ENCODE measurements at places on chromosomes 4 and X.

- peak; percentile 91 for DNase-seq
Measured at GRCh38 chr4:152635851-152636250, 43.9 kb downstream of the TMEM154 start.

- peak; percentile 9 for DNase-seq
Measured at GRCh38 chrX:1727531-1728027, 112.7 kb downstream of the ASMT start.

DNA sequence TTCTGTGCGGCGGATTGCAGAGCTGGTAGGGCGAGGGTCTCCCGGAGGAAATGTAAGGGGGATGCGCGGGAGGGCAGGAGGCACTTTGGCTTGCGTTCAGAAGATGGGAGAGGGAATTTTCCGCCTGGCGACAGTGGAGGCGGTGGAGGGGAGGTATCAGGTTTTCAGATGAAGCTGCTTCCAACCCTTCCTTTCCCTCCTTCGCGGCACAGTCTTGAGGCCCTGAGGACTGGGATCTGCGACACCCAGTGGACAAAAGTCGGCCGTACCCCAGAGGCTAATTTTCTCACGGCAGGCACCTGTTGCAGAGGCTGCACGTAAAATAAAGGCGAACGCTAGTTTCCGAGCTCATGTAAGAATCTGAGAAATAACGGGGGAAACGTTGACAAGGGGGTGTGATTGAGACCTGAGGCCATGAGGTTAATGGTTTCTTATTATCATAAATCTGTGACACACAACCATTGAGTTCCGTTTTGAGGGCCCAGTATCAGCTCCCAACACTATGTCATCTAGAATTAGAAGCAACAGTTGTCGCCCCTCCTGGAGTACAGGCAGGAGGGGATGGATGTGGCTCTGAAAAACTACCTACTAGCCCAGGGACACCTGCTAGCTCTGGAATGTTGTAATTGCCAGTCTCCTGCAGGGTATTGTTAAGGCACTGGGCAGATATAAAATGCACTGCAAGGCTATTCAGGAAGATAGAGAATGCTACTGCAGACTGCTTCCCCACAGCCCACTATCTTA is 1.1 kb downstream of the ZCCHC18 start:
- DNase-seq = peak; percentile 15

GRCh38 chr4:104726002-104726401 is 231.3 kb upstream of the CXXC4 start:
- DNase-seq = no peak

DNA sequence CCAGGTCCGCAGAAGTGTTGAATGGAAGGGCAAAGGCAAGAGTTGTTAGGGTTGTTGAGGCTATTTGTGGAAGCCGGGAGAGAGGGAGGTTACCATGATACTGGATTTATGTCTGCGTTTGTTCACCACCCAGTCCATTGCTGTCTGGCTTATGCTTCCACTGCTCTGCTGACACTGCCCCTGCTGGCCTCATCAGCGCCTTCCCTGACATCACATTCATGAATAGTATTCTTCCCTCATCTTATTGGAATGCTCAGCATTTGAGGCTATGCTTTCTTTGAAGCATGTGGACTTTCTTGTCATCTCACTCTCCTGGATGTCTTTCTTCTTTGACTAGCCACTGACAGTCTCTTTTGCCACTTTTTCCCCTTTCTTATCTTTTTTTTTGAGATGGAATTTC is 10.3 kb downstream of the GNL3L start:
- DNase-seq = peak; percentile 73

GRCh38 chrX:118761939-118762707 is 34.7 kb downstream of the IL13RA1 start:
- DNase-seq = no peak

- no peak for DNase-seq
Measured at GRCh38 chr4:66591968-66592367, 921.7 kb upstream of the EPHA5 start.

GRCh38 chrX:72100051-72100755 is 31.5 kb downstream of the RTL5 start:
- no peak for DNase-seq

DNA sequence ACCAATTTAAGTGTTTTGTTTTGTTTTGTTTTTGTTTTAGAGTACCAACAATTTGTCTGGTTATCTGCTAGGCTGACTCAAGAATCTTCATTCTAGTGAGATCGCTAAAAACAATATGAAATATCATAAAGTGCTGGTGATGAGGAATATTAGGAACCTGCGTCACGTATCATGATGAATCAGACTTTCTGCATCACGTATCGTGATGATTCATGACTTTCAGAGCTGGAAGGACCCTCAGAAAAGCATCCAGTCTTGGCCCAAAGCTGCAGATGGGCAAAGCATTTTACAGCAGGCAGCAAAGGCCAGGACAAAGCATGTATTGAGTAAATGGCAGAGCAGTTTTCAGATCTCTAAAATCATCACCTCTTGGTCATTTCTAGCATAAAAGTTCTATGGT is 278.0 kb upstream of the BOD1L1 start:
- peak; percentile 78 for DNase-seq

DNA sequence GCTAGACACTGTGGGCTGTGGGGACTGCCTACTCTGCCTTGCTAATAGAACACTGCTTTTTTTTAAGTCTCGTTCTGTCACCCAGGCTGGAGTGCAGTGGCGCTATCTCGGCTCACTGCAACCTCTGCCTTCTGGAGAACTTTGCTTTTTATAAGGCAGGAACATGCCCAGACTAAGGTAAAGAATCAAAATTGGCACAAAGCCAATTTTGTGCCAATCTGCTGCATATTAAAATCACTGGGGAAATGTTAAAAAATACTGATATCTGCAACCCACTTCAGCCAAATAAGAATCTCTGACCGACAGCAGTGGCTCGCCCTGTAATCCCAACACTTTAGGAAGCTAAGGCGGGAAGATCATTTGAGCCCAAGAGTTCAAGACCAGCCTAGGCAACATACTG is 36.5 kb upstream of the CEP135 start:
- DNase-seq = no peak

DNA sequence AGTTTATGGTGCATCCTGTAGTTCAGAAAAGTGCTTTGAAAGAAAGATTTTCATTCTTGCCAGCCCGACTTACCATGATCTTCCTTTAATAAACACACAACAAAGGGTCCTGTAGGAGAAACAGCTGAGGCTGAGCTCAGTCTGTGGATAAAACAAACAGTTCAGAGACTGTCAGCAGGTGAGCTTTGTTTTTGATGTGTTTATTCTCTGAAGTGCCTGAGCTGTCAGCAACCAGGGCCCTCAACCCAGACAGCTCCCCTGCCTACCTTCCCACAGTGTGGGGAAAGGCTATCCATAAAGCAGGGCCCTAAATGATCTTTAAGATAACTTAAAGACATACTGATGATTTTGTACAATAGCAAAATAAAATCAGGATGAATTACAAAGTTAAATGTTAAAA is 459.2 kb upstream of the GALNT7 start:
- DNase-seq = no peak

DNA sequence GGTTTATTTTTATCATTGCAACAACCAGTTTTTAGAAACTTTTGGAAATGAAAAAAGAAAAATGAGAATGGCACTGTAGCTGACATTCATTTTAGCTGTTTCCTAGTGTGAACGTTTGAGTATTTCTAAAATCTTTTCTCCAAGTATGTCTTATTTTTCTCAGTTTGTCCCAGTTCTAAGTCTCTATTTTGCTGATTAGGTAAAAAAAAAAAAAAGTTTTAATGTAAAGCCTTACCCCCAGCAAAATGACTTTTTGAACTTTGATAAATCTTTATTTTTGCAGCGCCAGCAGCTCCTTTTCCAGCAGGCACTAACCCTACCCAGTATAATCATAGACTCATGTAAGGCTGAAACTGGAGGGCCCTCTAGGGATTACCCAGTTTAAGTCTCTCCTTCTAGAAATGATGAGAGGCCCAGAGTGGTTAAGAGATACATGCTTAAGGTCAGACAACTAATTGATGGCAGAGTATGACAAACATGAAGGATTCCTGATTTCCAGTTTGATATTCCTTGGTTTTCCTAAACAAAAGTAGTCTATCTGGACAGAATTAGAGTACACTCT is 84.3 kb upstream of the SLC4A4 start:
- DNase-seq = no peak

DNA sequence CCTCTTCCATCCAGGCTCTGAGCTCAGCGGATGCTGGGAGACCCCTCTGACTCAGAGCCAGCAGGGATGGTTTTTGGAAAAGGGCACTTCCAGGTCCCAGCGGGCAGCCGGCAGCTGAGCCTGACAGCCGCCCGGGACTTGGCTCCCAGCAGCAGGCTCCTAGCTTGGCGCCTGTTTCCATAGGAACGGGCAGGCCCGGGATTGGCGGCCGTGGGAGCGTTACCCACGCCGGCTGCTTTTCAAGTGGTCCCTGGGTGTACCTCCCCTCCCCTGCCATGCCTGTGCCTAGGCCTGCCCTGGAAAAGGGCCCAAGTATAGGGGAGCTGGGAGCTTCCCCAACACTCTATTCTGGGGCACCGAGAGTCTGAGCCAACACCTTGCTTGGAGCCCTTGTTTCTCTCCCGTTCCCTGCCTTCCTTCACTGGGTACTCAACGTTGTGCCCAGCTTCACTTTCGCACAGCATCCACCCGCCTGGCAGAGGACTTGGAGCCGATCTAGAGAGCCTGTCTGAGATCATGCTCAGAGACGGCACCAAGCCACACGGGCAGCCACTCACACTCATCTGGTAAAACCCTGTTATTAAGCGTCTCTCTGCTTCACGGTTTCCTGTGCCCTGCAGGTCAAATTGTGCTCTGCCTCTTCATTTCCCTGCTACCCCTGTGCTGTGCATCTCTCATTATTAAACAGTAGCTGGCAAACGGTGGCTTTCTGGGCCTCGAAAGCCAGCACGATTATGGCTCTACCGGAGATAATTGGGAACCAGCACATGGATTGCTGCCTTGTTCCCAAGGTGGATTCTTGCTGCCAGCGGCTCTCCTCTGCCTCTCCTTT is 521.5 kb downstream of the BCOR start:
- DNase-seq = no peak

GRCh38 chr4:122346503-122346902 is 32.3 kb upstream of the ADAD1 start:
- no peak for DNase-seq

- DNase-seq = no peak
Measured at GRCh38 chr4:112855058-112855457, 194.4 kb upstream of the ANK2 start.

DNA sequence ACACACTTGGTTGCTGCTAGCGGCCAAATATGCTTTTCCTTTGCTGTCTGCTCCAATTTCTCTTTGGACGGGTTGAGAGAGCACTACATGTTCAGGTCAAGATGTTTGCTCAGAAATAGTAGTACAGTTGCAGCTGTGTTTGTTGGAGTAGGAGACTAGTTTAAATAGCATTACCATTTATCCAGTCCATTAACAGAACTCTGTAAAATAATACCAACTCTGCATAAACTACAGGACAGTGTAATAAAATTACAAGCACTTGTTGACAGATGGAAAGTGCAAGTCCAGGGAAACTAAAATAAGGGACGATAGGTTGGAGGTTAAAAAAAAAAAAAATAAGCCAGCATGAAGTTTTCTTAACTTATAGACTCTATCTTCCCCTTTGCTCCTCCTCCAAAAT is 20.2 kb downstream of the SLIT2 start:
- DNase-seq = no peak

- DNase-seq = no peak
Measured at GRCh38 chrX:84216881-84217280, 28.9 kb upstream of the RPS6KA6 start.

- peak; percentile 23 for DNase-seq
Measured at GRCh38 chrX:70664726-70665125, 220.1 kb downstream of the DLG3 start.

DNA sequence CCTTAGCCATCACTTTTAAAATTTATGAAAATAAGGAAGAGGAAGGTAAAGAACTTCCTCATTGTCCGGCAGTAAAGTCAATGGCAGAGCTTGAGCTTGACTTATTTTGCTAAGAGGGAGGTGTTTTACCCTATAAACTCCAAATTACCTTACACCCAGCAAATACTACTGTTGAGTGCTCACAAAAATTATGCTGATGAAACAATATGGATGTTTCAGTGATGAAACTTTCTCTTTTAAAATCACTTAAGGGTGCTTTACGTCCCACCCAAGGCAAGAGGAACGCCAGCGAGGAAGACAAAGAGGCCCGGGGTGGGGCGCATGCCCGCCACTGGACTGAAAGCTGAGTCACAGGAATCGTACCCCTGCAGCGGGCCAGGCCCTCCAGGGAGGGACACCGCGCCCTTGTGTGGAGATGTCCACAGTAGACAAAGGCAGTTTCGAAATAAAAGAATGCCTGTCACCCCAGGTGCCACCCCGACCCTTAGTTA is 560 bp upstream of the TMSB4X start:
- peak; percentile 38 for DNase-seq

DNA sequence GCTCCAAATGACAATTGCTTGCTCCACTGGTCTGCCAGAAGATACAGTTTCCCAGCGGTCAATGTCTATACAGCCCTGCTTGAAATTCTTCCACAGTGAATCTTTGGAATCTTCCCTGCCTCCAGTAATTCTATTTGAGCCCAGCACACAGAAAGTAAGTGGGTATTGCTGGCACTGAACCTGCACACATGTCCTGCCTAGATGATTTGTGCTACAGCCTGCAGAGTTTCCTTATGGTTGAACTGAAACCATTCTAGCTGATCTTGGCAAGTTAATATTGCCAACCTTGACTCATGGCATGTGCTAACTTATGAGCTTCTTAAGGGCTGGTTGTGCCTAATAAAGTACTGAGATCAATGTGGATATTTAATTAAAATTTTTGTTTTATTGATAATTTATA is 553.8 kb upstream of the GNPDA2 start:
- DNase-seq = no peak

DNA sequence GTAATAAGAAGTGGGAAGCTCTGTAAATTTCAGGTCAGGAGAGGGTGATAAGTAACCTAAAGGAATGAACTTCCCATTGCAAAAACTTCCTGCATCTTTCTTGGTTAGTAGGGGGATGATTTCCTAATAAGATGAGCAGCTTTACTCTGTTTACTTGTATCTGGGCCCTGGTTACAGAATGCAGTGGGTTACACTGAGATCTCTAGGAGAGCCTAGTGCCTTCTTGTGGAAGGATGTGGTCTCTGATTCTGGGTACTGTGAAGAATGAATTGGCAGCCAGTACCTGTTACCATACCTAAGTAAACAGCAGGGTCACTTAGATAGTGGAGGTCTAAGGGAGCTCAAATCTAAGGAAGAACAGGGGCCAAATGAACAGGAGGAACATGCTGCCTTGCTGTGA is 320.6 kb downstream of the ARHGAP10 start:
- peak; percentile 42 for DNase-seq

- peak; percentile 16 for DNase-seq
Measured at GRCh38 chr4:36283912-36284465, 2.6 kb downstream of the DTHD1 start.

DNA sequence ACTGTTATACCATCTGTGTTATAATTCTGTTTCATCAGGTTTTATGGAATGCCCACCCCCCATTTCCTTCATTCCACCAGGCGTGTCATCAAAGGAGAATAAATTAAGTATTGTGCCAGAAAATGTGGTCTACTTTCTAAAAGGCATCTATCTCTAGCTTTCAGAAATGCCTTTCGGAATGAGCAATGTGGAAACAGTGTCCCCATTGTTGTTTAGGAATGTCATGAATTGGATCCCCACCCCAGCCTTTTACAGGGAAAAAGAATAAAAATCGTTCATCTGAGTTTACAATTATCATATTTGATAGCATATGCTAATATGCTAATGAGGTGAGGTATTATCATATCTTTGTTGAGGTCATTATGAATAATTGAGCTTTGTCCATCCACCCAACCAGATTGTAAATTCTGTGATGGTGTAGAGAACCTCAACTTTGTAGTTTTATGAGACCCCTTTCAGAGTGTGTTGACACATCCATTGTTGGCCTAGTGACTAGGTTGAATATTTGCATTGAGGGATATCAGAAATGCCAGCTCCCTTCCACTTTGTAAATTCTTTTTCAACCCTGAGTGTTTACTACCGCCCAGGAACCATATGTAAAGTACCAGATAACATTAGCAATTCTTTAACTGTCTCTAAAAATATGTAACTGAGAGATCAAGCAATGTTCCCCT is 56.2 kb upstream of the CCDC160 start:
- no peak for DNase-seq

All from amniotic epithelial cell (primary cell).